ENCODE measurements at places on chromosomes 6 and 20. TPM values are rescaled to one million over a fixed set of nuclear protein-coding genes. Genes with fewer than 3 reads are reported as not detected.

CDH26 gene
- total RNA-seq, result not detected

L3MBTL1 gene
- 1.3 TPM for total RNA-seq

DNA sequence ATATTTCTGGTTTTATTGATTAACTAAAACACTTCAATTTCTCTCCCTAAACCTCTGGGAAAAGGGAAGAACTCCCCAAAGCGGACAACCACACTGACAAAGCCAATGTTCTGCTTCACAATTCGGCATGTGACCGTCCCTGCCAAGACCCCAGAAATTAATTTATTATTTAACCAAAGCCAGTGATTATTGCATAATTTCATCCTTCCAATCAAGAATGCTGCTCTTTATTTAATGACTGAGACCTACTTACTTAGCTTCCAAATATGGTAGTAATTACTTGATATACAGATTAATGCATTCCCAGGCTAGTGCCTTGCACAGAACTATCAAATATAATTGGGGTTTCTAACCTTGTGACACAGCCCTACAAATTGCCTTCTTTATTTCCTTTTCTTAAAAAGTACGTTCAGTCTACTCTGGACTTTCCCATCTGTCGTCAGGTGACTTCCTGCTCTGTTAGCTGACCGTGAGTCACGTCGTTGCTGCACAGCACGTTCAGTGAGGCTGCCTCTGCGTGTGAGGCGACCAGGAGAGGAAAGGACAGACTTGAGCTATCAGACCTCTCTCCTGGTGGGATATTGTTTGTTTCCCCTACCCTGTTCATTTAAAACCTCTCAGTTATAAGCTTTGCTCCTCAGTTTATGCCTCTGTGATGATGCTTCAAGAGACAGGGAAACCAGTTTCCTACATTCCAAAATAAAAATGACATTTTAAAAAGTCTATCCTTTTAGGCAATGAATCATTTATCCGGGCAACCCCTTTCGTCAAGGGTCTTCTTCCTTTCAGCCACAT is 55.7 kb upstream of the TNFAIP3 start:
- H3K36me3 ChIP-seq, result no peaks in the 10 kb centered on the region
- no peak overlapping the region for H3K27ac ChIP-seq
- peaks cover 21% of the 10 kb centered on the region for H3K4me1 ChIP-seq
- no peaks in the 10 kb centered on the region for H3K27me3 ChIP-seq
- peak overlapping the region; percentile 14 for H3K4me3 ChIP-seq

RHAG gene
- total RNA-seq, result not detected

EFCAB8 gene
- not detected for total RNA-seq

DNA sequence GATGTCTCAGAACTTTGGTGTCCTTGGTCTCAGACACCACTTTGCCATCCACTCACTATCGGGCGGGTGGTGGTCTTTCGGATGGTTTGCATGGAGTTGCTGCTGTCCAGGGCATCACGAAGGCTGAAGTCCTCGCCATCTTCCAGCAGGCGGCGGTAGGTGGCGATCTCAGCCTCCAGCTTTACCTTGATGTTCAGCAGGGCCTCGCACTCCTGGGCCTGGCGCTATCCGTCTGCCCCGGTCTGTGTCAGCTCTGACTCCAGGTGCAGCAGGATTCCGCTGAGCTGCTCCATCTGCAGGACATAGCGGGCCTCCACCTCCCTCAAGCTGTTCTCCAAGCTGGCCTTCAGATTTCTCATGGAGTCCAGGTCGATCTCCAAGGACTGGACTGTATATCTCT is 36.0 kb downstream of the ZNF311 start:
- H3K4me3 ChIP-seq, result no peak overlapping the region
- no peaks in the 10 kb centered on the region for H3K4me1 ChIP-seq
- no peak for DNase-seq
- H3K27me3 ChIP-seq, result no peaks in the 10 kb centered on the region

LY6G5C gene
- 1.7 TPM for total RNA-seq

OPN5 gene
- not detected for total RNA-seq

PLG gene
- total RNA-seq, result not detected

RGS17 gene
- total RNA-seq, result 0.25 TPM

MYT1 gene
- total RNA-seq, result not detected

DNA sequence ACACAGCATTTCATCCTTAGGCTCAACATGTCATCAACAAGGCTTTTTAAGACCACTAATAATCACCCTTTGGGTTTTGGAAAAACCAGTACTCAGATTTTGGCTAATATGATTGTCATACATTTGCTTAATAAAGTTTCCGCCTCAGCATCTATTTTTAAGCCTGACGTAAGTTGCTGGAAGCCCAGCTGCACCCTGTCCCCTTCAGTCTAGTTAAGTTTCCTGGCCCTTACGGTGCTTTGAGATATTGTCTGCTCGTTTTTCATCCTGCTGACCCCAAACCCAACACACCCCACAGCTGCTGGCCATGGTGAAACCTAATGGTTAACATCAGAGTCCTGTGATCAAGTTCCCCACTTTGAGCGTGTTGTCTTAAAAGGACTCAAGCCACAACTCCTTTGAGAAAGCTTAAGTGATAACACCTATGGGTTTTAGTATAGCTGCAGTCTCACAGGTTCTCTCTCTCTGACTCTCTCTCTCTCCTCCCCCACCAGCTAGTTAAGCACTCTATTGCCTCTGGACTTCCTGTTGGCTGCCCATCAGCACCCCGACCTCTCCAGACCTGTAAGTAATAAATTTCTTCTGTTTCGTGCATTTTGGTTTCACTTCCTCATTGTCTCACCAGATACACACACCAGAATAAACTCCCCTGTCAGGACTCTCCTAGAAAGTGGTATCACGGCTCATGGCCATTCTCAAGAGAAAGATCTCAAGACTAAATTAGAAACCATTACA is 802.0 kb downstream of the C6orf118 start:
- no peak overlapping the region for H3K4me3 ChIP-seq
- H3K27me3 ChIP-seq, result no peaks in the 10 kb centered on the region
- DNase-seq, result no peak
- no peaks in the 10 kb centered on the region for H3K4me1 ChIP-seq
- no peaks in the 10 kb centered on the region for H3K36me3 ChIP-seq
